NCI-H510A treated with DMSO at 0.1 percent for 48 hours (cell line): ENCODE measurements at places on chromosomes 6 and 20.

DNA sequence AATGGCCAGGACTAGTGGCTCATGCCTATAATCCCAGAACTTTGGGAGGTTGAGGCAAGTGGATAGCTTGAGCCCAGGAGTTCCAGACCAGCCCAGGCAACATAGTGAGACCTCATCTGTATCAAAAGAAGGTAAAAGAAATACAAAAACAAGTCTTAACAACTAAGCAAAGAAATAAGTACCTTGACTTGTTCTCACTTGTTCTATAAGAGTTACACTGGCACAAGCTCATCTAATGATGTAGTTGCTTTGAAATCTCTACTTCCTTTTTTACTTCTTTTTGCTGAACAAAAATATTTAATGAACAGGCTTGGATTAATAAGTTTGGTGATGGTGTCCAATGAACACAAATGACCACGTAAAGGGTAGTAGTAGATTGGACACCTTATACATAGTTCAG is 72.2 kb downstream of the SGK1 start:
- no peak for DNase-seq

- no peak for DNase-seq
These were observed 15.4 kb upstream of the KIAA1755 start for GRCh38 chr20:38275815-38276550.

DNA sequence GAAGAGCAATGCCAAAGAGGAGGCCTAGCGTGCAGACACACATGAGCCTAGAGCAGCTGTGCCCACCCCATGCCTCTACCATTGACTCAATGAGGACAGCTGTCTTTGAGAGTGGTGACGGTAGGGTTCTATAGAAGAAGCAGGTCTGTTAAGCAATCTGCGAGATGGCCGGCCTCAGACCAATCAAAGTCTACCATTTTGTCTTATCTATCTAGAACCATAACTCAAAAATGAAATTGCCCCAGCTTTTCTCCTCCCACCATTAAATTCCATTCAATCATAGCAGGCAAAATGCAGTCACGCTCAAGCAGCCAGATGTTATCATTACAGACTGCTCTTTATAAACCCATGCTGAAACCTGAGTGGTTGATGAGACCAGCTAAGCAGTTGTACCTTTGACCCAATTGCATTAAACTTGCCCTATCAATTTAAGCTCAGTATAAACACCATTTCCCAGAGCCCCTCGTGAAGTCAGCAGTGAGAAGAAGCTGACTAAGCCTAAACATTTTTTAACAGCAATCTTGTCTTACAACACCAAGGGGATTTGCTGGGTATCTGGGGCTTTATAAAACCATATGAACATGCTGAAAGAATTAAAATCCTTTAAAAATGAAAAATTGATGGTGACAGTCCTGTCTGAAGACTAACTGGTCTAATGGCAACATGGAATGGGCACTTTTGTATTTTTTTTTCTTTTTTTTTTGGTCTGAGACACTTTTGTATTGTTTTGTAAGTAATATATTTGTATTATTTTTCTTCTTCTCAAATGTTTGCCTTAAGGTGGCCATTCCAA is 57.5 kb downstream of the FOXC1 start:
- no peak for DNase-seq

- DNase-seq, result no peak
These were observed 884.4 kb downstream of the PHF3 start for GRCh38 chr6:64520050-64520449.

- peak; percentile 42 for DNase-seq
These were observed 130.5 kb downstream of the HFE start for GRCh38 chr6:26217714-26218075.

- no peak for DNase-seq
These were observed 159.6 kb upstream of the FLRT3 start for GRCh38 chr20:14497004-14497403.

DNA sequence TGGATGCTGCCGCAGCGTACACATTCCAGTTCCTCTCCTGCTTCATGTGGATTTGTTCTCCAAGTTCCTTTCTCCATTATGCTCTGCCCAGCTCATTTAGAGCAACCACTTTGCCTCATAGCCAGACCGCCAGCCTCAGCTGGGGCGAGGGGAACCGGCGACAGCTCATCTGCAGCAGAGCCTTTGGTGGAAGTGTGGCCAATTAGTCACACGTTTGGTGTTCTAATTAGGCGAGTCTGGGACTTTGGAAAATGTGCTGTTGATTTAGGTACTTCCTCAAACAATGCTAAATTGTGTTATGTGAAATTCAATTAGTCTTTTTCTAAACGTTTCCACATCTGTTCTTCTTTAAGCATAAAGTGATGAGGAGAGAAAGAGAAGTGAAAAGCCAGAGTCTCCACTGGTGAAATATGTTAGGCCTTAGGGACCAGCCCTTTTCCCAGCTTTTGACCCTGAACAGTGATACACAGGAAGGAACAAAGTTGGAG is 217.9 kb downstream of the TBX18 start:
- no peak for DNase-seq

DNA sequence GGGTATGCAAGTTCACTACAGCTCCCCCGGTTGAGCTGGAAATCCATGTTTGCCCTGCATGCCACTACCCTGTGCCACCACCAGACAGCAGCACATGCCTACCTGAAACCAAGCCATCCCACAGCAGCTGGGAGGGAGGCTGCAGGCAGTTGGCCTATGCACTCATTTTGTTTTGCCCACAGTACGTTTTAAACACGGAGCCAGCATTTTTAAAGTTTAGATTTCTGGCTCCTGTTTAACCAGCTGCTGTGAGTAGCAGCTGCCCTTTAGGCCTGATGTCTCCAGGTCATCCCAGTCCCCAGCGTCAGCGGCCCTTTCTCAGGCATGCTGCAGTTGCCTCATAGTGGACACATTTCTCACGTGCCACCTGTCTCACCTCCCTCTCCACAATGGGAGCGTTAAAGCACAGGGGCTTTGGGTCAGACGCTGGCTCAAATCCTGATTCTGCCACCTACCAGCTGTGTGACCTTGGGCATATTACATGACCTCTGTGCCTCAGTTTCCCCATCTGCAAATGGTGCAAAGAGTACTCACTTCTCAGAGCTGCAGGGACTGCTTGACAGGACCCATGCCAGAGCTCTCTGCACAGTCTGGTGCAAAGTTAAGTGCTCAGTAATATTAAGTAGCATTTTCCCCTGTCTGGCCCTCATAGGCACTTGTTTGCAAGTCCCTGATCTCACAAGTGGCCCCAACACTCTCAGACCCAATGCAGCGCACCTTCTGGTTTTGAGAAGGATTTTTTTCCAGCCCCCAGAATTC is 8.2 kb upstream of the UBE2V1 start:
- peak; percentile 72 for DNase-seq

DNA sequence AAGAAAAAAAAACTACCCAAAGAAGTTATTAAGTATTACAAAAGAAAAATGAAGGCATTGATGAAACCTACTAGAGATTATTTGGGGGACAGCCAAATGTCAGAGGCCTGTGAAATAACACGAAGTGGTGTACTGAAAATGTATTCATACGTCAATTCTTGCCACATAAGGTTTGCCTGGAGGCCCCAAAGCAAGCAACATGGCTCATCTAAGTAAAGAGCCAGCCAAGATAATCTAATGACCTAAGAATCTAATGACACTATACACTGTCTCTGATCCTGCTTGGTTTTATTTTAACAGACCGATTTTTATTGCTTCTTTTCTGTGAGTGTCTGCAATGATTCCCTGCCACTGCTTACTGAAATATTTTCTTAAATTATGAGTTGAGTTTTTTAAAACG is 34.7 kb downstream of the FILIP1 start:
- no peak for DNase-seq

DNA sequence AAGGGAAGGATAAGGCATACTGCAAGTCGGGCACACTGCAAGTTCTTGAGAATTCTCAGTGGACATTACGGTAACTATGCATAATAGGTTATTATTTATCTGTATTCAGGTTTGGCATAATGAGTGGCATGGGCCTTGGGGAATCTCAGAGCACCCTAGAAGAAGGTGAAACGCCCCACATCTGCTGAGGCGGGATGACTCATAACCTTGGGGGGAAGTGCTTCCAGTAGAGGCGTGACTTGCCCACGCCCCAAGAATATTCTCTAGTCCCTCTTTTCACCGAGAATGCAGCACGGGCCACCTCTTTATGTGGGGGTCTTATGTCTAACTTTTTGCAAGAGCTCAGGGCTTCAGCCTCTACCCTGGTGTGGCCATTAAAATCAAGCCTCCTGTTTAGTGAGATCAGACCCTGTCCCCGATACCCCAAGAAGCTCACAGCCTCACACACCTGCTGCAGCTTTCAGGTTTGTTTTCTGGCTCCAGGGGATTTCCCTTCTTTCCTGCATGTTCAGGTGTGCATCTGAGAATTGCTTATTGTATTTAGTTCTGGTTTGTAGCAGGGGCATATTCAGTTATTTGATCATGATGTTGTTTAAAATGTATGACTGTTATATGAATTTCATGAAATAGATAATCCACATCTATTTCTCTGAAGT is 19.1 kb downstream of the ZFP64 start:
- DNase-seq, result no peak

DNA sequence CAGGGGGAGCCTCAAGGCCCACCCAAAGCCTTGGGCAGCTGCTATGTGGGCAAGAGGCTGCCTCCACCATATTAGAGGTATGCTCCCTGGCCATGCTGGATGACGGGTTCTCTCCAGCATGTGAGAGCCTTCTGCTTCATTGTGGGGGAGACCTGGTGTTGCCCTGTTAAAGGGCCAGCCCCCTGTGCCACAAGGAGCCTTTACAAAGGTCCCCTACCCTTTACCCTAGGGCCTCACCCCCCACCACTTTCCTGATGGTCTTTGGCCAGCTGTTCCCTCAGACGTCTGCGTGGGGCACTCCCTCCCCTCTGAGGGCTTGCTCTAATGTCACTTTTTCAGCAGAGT is 5.2 kb downstream of the ADIG start:
- no peak for DNase-seq

DNA sequence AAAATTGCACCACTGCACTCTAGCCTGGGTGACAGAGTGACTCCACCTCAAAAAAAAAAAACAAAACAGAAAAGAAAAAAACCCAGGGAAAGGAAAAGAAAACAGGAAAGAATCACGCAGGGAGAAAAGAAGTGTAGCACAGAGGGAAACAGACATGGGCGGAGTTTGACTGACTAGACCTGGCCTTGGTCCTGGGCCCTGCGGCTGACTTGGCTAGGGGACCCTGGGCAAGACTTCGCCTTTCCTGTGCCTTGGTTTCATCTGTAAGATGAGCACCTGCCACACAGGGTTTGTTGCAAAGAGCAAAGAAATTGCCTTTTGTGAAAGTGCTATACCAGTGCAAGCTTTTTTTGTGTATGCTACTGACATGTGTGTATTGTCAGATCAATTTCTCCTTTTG is 71.3 kb upstream of the KCNG1 start:
- DNase-seq, result no peak

DNA sequence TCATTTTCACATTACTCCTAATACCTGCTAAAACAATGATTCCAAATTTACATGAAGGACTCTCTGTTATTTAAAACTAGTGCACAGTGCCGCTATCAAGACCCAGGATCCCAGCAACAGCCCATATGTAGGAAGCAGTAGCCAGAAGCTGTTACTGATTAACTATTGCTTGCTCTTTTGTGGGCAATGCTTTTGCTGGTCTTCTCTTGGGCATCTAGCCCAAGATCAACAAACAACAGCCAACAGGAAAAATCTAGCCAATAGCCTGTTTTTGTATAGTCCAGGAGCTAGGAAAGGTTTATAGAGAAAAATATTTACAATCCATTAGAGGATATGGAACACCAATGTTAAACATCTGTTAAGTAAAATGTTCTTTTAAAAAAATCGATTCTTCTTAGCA is 22.1 kb upstream of the TENT5A start:
- DNase-seq, result no peak

- DNase-seq, result no peak
These were observed 119.2 kb upstream of the TMEM170B start for GRCh38 chr6:11418290-11418905.

GRCh38 chr6:135861189-135861588 is 9.7 kb downstream of the PDE7B start:
- DNase-seq, result no peak
